ENCODE measurements at places on chromosomes 1 and 21. TPM values are rescaled to one million over a fixed set of nuclear protein-coding genes. Genes with fewer than 3 reads are reported as not detected.

GRCh38 chr1:181083842-181084605, 4.5 kb upstream of the IER5 start:
- DNase-seq: peak; percentile 65

DNA sequence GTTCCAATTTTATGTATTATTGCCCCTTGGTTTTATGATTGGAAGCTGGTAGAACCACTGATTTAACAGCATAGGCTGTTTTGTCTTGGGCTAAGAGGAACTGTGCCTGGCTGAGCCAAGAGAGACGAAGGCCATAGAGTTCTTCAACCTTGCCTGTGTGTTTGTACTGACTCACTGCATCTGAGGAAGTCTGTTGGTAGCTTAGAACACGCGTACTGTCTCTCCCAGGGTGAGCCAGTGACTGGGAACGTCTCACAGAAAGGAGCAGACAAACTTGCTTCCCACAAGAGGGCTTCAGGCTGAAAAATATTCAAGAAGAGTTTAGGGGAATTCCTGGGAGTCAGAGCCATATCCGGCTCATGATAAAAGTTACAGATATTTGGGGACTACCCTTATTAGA, 14.9 kb downstream of the TMEM51 start:
- no peak for DNase-seq

DNA sequence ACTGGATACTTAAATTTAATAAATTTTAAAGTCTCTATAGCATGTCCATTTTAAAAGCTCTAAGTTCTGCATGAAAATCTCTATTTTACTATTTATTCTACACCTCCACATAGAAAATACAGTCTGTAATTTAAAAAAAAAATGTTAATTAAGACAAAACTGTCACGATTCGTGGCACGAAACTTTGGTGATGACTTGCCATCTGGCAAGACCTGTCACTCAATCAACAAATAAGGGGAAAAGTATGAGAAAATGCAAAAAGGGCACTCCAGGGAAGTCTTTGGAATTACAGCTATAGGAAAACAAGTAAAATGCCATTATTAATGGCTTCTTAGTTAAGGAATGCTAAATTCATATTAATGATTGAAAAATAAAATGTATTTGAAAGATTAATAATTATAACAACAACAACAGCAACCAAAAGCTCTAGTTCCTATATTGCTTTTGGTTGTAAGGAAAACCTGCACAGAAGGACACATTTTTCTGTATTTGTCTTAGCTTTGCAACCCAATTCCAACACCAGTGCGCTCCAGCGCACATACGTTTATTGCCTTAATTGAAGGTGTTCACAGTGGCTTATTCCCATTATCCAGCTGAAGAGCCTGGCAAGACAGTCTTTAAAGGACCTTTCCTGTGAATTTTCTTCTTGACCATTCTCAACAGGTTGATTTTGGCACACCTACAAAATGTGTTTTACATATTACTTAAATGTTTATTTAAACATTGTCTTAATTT, 107.8 kb downstream of the PLPPR5 start:
- no peak for DNase-seq

DNA sequence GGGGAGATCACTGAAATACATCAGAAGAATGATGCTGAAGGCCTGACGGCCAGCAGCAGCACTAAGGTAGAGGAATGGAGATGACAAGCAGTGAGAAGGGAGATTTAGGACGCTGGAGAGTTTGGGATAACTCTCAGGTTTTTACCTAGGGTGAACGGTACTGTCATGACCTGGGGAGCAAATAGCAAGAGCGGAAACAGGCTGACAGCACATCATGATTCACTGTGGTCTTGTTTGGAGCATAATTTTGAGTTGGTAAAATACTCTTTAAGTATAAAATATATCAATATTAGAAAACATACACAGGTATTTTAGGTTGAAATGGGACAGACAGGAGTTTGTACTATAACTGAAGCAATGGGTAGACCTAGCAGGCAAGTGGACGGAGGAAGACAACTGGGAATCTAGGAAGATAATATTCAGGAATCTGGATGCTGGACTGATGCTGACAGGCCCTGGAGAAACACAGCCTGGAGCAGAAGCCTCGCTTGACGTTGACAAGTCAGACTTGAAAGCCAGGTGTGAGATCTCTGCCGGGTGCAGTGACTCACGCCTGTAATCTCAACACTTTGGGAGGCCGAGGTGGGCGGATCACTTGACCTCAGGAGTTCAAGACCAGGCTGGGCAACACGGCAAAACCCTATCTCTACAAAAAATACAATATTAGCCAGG, 33.3 kb downstream of the ALG14 start:
- no peak for DNase-seq

DNA sequence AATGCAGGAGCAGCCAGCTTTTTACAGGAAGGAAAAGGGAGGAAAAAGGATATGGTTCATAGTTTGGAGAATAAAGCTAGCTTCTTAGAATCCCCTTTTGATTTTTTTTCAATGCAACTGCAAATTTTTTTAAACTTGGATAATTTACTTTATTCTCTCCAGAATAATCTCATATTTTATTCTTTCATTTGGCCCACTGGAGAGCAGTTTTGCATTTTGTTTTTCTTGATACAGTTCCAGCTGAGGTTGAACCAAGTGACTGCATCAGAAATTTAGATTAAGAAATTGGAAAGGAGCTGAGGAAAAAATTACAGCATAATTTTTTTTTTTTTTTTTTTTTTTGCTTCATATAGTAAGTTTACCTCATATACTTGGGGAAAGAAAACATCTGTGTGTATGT, 22.8 kb downstream of the GABPA start:
- DNase-seq: no peak

The SHISAL2A gene
- 0.44 TPM for total RNA-seq

The SPRR5 gene
- total RNA-seq: not detected
